ENCODE measurements at places on chromosomes 1 and 21.
A peak's percentile ranks its signal among the peaks of the same experiment; 100 is the strongest.

DNA sequence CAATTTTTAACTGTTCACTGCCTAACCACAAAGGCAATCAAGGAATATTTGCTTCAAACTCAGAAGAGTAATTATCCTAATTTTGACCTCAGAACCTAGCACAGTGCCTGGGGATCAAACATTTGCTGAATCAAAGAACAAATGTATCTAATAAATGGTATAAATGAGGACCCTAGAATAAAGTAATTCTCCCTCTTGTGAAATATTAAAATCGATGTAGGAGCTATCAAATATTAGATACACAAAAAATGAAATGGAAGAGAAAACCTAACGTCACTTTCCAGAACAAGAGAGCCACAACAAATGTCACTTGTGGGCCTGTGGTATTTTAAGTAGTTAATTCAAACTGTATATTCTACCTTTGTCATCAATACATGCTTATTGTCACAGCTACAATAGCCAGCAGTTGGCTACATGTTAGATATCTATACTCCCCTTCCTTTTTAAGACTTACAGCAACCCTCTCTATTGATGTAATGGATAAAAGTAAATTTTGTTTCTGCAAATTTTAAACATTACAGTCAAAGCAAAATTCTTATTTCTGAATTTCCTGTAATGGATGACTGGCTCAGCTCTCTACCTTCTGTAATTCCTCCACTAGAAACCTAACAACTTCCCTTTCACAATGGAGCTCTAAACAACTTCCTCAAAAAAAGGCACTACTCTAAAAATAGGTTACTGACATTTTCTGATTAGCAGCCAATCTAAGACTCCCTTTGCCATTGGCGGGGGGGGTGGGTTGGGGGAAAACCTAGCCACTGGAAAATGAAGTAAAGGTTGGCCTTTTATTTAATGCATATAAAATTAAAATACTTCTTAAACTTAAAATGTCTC, 37.6 kb downstream of the PUM1 start:
- no peak for DNase-seq

DNA sequence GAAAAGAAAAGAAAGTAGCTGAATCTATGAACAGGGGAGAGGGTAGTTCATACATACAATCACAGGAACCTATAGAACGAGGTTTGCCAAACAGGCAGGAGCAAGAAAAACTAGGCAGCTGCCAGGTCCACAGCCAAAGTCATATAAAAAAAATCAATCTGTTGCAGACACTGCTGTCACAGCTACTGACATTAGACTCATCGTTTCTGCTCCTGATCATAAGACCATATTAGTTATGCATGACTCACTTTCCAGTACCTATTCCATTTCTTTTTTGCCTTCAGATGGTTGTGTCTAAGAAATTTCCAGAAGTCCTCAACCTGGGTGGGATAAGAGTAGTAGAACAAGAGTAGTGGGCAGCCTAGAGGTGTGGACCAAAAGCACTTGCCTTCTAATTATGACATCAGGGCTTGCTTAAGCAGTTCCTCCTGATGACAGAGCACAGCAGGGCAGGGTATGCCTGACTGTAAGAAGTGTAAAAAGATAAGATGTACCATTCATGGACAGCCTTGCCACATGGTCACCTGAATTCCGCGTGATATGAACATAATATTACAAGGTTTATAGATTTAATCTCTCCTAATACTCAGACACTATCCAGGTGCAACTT, 323.2 kb upstream of the SGIP1 start:
- DNase-seq, result no peak

- no peak for DNase-seq
These were observed 16.7 kb upstream of the TIAM1 start for GRCh38 chr21:31360717-31361116.

- no peak for DNase-seq
These were observed 22.0 kb downstream of the PIGM start for GRCh38 chr1:160009801-160010200.

DNA sequence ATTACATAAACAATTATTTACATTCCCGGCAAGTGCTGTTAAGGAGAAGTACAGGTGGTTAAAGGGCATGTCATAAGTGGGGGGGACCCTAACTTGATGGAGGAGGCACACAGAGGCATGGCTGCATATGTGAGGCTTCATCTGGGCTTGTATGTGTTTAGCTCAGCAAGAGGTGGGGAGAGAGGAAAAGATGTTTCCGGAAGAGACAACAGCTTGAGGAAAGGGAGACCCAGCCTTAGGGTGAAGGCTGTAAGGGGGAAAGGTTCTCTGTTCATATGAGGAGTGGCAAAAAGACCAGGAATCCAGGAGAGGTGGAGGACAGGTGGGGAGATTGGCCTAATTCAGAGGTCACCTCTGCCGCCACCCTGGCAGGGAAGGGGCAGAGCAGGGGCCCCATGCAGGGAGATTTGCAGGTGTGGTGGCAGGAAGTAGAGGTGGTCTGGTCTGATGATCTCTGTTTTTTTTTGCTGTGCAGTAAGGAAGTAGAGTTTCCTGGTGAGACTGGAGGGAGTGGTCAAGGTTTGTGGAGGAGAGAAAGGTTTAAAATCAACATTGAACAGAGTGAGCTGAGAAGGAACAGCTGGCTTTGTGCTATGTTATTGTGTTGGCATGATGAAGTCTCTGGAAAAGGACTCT, 9.0 kb downstream of the TRAF5 start:
- DNase-seq, result no peak

- no peak for DNase-seq
These were observed 8.7 kb downstream of the RUNX3 start for GRCh38 chr1:24921412-24921811.

DNA sequence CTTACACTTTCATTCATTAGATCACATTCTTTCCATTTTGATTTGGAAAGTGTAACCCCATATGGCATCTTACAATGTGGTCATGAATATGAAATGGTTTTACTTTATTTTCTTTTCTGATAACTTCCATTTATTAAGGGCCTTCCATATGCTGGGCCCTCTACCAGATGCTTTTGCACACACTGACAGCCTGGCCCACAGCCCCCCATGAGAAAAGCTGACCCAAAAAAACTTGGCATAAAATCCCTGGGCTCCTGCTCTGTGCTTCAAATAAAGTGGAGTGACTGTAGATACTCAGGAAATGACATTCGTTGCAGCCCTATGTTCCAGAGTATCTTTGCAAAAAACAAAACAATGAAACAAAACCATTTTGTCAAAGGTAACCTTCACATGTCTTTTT, 48.8 kb downstream of the PRDX6 start:
- no peak for DNase-seq

GRCh38 chr1:241998412-241998921, 431 bp downstream of the MAP1LC3C start:
- DNase-seq, result no peak

DNA sequence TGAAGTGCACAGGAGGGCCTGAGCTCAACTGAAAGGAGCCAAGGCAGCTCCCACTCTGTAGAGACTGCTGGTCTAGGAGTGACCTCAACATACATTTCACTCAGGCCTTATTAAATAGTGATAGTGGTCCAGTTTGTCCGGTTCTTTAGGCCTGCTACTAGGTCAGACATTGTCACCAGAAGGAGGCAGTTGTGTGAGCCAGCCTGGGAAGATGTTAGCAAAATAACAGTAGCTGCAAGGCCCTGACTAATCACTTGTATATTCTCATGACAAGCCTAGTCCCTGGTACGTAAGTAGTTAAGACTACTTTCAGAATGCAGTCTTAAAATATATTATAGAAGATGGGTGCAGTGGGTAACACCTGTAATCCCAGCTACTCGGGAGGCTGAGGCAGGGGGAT, 264.0 kb upstream of the CAMK1G start:
- peak; percentile 7 for DNase-seq

GRCh38 chr1:183958958-183959357, 78.6 kb downstream of the COLGALT2 start:
- no peak for DNase-seq

GRCh38 chr1:2801535-2802291, at the start of gene TTC34:
Gene TTC34 (minus strand): TSS chr1:2801693. CDS start chr1:2800827, 866 bp downstream.
- DNase-seq, result no peak

- peak; percentile 30 for DNase-seq
These were observed 16.6 kb upstream of the RNF19B start for GRCh38 chr1:32981003-32981901.

GRCh38 chr1:210328032-210328745, 513 bp upstream of the HHAT start:
- no peak for DNase-seq

DNA sequence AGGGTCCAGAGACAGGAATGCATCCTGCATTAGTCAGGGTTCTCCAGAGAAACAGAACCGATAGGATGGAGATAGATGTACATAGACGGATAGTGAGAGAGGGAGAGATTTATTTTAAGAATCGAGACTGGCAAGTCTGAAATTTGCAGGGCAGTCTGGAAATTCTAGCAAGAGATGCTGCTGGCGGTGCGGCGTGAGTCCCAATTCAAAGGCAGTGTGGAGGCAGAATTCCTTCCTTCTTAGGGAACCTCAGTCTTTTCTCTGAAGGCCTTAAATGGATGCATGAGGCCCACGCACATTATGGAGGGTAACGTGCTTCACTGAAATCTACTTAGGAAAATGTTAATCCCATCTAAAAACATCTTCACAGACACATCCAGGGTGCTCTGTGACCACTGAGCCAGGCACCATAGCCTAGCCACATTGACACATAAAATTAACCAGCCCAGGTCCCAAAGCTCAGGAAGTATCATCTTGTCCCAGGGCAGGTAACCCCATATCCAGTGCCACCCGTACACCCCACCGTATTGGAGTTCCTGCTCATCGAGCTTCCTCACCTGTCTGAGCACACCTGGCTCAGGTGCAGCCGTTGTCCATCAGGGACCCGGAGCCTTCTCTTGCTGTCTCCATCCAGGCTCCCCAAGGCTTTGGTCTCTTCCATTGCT, 9.7 kb upstream of the PKNOX1 start:
- DNase-seq, result no peak

DNA sequence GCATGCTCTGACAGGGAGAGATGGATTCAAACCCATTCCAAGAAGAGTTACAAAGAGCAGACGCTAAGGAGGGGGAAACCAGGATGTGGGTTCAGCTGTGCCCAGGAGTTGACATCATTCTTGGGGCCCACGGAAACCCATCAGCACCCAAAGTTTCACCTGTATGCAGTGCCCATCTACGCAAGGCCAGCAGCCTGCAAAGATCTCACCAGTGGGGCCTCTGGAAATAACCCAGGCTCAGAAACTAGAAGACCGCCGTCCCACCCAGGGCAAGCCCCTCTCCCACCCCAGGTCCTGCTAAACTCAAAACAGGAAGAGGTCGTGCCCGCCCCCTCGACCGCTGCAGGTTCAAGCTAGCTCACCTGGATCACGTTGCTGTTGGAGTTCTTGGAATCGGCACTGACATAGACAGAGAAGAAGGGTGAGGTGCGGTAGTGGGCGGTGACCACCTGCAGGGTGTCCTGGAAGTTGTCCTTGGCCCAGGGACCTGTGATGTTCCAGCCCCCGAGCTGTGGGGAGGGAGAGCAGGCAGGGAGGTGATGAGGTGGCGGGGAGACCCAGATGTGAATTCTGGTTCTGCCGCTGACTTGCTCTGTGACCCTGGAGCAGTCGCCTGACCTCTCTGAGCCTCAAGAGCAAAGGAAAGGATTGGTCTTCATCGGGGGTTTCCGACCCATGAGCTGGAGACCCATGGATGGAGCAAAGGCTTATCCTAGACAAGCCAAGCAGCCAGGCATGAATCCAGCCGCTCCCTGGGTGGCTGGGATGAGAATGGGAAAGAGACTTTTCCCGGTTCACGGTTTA, 31.7 kb downstream of the ECE1 start:
- DNase-seq, result no peak

GRCh38 chr1:36849956-36850355, 184.4 kb downstream of the GRIK3 start:
- no peak for DNase-seq

- DNase-seq, result no peak
These were observed 4.1 kb downstream of the NUAK2 start for GRCh38 chr1:205317311-205317917.

GRCh38 chr21:37026499-37026898, 20.0 kb downstream of the RIPPLY3 start:
- no peak for DNase-seq

DNA sequence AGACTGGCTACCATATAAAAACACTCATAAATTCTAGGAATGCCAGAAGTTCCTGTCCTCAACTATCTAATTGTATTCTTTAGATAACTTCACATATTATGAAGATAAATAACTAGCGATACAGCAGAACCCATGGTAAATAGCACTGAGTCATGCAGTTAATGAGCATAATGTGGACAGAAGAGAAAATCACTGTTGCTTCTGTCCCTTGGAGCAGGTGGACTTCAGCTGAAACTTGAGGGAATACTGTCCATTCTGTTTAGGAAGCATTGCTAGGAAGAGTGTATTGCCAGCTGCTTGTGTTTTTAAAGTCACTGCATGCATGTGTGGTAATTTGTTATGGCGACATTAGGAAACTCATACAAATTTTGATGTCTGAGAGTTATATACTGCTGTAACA, 854.4 kb downstream of the LTN1 start:
- DNase-seq, result no peak

GRCh38 chr1:239805851-239806772, 285.6 kb upstream of the FMN2 start:
- DNase-seq, result no peak

All from T1000 (cell line).